ENCODE measurements at places on chromosomes 6 and 20.

GRCh38 chr6:142325111-142325510 is 23.3 kb downstream of the ADGRG6 start:
- DNase-seq: no peak

DNA sequence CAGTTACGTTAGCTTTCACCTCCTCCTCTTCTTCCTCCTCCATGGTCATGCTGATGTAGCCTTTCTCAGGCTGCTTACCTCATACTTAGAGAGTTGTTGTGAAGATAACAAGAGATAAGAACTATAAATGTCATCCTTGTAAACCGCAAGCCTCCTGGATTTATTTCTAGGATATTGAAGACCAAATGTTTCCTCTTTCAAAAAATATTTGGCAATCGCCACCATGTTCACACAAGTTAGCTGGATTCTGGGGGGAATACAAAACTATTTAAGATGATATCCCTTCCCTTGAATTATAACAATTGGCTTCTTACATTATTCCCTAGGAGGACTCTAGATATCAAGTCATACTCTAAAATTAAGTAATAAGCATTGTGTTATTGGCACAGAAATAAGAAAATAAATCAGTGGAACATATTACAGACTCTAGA is 99.8 kb upstream of the PLEKHG1 start:
- DNase-seq: no peak

DNA sequence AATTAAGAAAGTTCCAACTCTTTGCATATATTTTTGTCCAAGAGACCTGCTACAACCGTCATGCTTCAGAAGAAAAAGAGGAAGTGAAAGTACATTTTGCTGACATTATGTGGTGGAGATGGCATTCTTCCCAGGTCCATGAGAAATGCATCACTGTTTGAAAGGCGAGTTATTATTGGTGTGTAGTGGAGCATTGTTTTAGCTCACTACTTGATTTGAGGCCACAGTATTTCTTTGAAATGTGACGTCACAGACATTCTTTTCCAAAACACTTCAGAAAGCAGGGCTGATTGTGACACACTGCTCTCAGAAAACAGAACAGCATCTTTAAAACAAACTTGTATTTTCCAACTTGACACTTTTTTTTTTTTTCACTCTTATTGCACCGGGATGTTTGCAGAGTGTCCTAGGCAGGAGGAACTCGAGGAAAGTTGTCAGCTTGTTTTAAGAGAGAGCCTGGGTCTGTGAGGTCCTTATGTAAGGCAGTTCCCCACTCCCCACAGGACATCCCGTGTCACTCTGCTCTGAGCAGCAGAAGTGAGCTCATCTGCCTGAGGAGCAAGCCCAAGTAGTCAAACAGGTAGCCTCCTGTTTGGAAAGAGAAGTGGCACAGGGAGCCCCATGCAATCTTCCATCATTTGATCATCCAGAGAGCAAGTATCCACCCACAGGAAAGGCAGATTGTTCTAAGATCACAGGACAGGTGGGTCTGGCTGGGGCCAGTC is 1.1 kb downstream of the SPTLC3 start:
- no peak for DNase-seq

GRCh38 chr20:24942679-24943078 is 6.4 kb upstream of the CST7 start:
- no peak for DNase-seq

DNA sequence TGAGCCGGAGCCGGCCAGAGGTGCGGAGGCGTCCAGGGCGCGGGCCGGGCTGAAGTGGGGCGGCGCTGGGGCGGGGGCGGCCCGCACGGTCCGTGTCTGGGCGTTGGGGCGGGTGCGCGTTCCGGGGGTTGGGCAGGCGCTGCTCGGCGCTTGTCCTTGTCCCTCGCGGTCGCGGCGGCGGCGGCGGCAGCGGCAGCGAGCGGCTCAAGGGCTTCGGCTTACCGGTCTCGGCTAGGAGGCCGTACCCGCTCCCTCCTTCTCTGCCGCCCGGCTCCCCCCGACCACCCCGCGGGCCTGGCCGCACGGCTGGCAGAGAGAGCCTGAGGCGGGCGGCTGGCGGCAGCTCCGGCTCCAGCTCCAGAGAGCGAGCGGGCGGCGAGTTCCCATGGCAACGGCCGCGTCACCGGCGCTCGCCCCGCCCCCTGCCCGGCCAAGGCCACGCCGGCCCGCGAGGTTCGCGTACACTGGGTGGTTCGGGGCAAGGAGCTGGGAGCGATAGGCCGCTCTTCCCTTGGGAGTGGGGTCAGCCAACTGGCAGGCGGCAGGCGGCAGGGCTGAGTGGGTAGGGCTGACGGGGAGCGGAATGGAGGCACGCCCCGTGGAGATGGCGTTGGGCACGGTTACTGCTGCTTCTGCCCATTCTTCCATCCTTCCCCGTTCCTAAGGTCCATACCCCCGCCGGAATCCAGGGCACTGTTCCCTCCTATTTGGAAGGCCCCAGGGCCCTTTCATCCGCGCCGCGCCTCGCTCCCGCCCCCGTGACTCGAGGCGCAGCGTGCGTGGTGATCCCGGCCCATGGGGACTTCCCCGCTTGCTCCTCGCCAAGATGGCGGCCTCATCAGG is at the start of gene LRRC73:
Gene LRRC73 (minus strand): TSS at position 363 of the 843 bp plus-strand sequence. CDS start 561 bp downstream, outside the sequence.
- DNase-seq: peak; percentile 78

- DNase-seq: no peak
Observed at GRCh38 chr6:137399881-137400443, 94.2 kb downstream of the OLIG3 start.

DNA sequence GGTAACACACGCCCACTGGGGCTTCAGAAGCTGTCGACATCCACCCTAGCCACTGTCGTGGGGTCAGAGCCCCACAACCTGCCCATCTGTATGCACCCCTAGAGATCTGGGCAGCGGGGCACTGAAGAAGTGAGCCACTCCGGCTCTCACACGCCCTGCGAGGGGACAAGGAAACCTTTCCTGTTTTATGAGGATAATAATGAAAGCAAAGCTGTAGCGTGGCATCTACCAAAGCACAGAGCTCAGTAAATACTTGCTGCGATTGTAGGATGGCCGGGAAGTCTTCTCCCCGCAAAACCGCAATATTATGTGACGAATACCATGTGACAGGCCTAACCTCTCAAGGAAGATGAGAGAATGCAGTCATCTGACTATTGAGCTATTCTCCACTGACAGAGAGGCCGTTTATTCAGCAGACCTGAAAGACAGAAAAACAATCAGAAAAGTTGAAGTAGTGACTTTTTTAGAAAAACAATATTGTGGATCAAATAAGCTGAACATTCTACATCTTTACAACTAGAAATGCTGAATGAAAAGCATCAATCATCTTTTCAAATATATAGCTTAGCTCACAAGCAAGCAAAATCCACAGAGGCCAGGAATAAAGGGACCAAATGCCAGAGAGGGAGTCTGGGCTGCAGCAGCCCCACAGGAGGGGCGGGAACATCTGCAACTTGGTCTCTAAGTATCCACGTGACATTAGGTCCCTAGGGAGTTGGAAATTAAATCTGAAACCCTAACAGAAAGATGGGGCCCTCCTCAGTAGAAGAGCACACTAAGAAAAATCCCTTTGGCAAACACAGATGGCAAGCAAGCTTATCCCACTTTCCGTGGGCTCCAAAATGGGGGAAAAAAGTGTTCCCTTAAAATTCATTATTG is 207.8 kb downstream of the TTLL2 start:
- no peak for DNase-seq

GRCh38 chr6:119669221-119669620 is 319.7 kb upstream of the MAN1A1 start:
- DNase-seq: no peak

- DNase-seq: peak; percentile 30
Observed at GRCh38 chr20:20360464-20360863, 7.4 kb upstream of the INSM1 start.

DNA sequence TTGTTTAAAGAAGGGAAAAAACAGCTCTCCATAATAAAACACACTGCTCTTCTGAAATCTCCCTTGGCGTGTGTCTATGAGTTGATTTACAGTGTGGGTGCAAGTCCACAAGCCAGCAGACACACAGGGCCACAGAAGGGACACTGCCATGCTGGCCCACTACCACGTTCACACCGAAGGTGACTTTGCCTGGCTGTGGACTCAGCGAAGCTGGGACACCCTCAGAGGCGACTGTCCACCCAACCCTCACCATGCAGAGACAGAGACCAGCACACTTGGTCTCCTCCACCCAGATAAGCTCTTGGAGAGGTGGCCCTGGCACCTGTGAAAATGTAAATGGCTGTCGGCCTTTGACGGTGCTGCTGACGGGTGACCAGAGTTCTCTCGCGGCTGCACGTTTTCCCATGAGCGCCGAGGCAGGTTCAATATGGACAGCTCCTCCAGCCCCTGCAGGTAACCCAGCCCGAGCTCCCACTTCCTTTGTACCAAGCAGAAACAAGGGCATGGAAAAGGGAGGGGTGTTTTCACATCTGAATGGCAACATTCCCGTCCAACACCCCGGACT is 78.0 kb downstream of the YTHDF1 start:
- no peak for DNase-seq

DNA sequence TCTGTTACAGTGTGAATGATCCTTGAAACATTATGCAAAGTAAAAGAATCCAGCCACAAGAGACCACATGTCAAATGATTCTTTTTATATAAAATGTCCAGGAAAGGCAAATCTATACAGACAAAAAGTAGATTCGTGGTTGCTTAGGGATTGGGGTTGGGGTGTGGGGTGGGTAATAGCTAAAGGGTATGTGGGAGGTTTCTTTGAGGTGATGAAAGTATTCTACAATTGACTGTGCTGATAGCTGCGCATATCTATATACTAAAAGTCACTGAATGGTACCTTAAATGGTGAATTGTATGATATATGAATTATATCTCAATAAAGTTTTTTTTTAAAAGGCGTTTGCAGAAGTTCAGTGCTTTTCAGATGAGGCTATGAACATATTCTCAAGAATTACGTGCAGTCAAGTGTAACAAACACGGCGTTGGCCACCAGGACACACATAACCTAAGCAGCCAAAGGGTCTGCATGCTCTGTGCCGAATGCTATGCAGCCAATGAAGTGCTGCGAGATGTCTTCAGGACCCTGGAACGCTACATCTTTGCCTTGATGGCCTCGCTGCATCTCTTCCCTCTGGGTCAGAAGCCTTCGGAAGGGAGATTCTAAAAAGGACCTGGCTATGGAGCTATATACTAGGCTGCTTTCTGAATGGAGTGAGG is 96.9 kb downstream of the SCML4 start:
- no peak for DNase-seq

DNA sequence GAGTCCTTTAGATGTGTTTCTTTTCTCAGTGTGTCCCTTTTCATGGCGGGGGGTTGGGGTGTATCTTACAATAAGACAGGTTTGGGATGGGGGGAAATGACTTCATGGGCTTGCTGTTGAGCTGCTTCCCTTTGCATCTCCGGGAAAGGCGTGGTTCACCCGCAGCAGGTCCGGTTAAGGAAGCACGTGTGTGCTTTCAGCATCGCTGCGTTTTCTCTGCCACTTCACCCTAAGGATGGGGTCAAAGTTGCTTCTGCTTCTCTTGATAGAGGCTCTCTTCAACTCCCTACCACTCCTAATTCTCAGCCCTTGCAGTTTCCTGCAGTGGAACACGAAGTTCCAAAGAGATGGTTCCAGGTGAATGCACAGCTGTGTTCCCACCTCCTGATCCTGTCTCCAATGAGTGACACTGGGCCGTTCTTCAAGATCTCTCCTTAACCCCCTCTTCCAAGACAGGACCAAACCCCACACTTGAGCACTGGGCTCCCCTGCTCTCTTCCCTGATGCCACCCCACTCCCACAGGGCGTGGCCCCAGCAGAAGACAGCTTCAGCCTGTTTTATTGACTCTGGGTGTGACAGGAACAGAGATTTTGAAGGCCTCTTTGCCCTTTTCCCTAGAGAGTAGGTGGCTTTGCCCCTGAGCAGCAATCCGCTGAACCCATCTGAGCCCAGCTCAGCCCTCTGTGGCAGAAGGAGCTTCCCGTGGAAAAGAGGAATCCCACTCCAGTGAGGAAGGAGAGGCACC is 85.2 kb downstream of the PLEKHG1 start:
- no peak for DNase-seq

GRCh38 chr6:27281105-27281539 is 31.0 kb downstream of the POM121L2 start:
- DNase-seq: no peak

DNA sequence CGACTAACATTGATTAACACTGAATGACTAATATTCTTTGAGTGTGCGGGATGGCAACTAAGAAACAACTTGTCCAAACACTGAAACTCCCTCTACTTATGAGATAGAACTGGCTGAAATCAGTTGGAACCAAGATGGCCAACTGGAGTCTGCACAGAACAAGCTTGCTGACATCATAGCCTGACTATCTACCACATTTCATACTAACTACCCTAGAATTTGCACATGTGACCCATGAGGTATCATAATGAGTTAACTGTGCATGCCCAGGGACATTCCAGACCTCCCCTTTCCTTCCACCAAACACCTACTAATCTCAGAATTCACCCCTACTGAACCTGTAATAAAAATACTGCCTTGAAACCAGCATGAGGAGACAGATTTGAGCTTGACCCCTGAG is 43.2 kb downstream of the PHIP start:
- DNase-seq: no peak

- DNase-seq: peak; percentile 29
Observed at GRCh38 chr6:10886691-10887502, at the start of gene SYCP2L. Gene SYCP2L, plus strand, starts transcription at chr6:10887052. Its CDS starts 75 bp downstream, at chr6:10887127.

- no peak for DNase-seq
Observed at GRCh38 chr6:119323931-119324330, 25.6 kb downstream of the MAN1A1 start.

GRCh38 chr20:44206132-44206531 is 4.4 kb downstream of the OSER1 start:
- no peak for DNase-seq

GRCh38 chr6:145875496-145876211 is 61.1 kb upstream of the FBXO30 start:
- no peak for DNase-seq

GRCh38 chr20:50673466-50674137 is 17.7 kb downstream of the RIPOR3 start:
- DNase-seq: no peak

DNA sequence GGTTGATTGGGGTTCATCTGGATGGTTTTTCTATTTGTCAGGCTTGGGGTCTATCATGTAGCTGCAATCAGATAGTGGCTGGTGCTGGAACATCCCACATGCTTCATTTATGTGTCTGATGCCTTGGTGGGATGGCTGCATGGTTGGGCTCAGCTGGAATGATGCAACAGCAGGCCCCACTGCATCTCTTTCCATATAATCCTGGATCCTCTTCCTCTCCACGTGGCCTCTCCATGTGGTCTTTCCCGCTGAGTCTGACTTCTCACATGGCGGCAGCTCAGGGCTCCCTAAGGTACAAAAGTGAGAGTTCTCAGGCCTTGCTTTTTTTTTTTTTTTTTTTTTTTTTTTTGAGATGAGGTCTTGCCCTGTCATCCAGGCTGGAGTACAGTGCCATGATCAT is 65.0 kb upstream of the SUPT3H start:
- no peak for DNase-seq

DNA sequence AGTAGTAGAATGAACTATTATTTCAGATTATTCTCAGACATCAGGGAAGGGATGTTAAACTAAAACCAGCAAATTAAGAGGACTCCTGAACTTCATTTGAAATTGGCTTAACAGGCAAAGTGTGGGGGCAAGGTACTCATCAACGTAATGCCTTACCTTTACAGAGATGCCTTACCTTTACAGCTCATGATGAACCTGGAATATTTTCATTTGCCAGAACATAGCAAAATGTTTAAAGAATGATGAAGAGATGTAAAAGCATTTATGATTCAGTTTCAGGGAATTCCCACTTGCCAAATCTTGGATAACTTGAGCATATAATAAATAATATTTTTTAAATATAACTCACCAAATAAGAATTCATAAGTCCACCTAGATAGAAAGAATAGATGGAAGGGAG is 207.5 kb downstream of the TINAG start:
- DNase-seq: no peak

- no peak for DNase-seq
Observed at GRCh38 chr6:53067849-53068361, 2.7 kb downstream of the FBXO9 start.

Measured in progenitor cell of endocrine pancreas (in vitro differentiated cells).